ENCODE measurements at places on chromosomes 5 and 9. TPM values are rescaled to one million over a fixed set of nuclear protein-coding genes. Genes with fewer than 3 reads are reported as not detected.
A peak's percentile ranks its signal among the peaks of the same experiment; 100 is the strongest.

- H3K4me3 ChIP-seq = no peak overlapping the region
- H3K36me3 ChIP-seq = no peaks in the 10 kb centered on the region
- DNase-seq = no peak
Measured at GRCh38 chr5:50717651-50718050, 51.2 kb downstream of the PARP8 start.

The HARS2 gene
- total RNA-seq = 20.2 TPM

DNA sequence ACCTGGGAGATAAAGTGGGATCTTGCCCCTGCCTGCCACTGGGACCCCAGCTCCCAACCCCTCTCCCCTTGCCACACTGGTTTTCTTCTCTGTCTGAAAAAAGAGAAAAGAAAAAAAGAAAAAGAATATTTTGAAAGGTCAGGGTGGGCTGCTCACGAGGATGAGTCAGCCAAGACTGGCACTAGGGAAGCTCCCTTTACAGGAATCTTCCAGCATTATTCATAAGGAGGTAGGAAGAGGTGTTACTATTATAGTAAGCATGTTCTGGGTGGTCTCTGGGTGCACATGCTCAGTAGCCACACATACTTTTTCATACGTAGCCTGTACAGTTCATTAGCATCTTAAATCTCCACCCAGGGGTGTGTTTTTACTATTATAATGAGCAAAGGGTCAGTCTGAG lies 46.8 kb upstream of the HAND1 start:
- no peaks in the 10 kb centered on the region for H3K4me1 ChIP-seq
- no peaks in the 10 kb centered on the region for H3K36me3 ChIP-seq
- no peak for DNase-seq
- H3K4me3 ChIP-seq = no peak overlapping the region

The ASTN2 gene
- total RNA-seq = 10.1 TPM

DNA sequence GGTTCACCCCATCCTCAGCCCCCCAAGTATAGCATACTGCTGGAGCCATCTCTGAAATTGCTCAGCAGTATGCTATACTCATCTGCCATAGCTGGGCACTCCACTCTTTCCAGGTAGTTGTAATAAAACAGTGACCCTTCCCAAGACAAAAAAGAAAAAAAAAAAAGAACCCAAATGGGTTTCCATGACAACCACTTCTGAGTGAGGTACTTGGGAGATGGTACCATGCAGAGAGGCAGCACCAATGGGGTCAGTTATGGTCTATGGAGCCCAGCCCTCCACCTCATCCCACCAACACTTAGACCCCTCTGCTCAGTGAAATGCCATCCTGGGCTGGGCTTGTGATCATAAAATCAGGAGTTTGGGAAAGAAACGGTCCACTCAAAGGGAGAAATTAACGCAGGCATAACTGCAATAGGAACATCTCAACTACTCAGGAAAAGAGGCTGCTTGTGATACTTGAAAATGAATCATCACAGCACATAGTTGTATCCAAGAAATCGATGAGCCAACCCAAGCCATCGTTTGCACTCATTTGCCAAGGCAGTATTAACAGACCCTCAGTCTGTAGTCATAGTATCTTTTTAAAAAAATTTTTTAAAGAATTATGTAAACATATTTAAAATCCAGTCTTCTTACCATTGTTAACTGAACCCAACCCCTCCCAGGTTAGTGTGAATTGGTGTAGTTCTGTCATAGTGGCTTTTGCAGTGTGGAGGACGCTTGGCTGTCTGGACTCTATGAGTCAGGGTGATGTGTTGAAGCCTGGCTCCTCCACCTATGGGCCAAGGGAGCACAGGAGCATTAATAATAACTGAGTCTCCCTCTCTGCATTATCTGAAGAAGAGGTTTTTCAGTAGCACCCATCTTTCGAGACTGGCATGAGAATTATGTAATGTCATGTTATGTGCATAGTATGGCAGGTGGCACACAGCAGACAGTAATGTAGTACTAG lies 402.7 kb downstream of the SPOCK1 start:
- no peaks in the 10 kb centered on the region for H3K27me3 ChIP-seq
- H3K4me3 ChIP-seq = no peak overlapping the region
- no peaks in the 10 kb centered on the region for H3K36me3 ChIP-seq
- no peak overlapping the region for H3K27ac ChIP-seq
- DNase-seq = no peak

The ADAMTS12 gene
- 6.2 TPM for total RNA-seq

GRCh38 chr5:150489360-150490295 lies 18.3 kb upstream of the NDST1 start:
- peak; percentile 58 for DNase-seq
- no peak overlapping the region for H3K27ac ChIP-seq
- H3K36me3 ChIP-seq = peaks cover 2% of the 10 kb centered on the region
- H3K4me3 ChIP-seq = peak overlapping the region; percentile 60
- H3K4me1 ChIP-seq = peaks cover 19% of the 10 kb centered on the region

The FAM78A gene
- total RNA-seq = 2.1 TPM

DNA sequence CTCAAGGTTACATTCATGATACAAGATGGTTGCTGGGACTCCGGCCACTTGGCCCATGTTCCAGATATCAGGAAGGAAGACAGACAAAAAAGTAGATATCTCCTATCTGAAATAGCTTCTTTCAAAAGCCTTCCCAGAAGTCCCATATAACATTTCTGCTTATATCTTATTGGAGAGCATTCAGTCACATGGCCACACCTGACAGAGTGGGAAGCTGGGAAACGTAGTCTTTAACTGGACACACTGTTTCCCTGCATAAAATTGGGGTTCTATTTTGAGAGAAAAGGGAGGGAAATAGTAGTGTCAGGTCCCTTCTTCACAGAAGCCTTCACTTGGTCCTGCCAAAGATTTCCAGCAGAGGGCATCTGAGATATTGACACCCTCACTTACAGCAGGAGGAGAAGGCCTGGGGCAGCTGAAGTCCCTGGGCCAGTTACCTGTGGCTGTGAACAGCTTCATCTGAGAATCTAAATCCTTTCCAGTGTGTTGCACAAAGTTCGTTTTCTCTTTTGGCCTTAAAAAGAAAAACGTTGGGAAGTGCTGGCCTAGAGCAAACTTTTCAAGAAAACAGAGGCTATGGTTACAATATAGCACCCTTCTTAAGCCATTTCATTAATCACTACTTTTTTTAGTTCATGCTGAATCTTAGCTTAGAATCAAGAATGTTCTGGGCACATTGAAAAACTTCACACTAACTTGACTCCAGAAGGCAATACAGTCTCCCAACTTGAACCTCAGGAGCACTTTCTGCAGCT lies 33.5 kb downstream of the SPEF2 start:
- H3K4me3 ChIP-seq = no peak overlapping the region
- H3K4me1 ChIP-seq = no peaks in the 10 kb centered on the region
- H3K27me3 ChIP-seq = no peaks in the 10 kb centered on the region
- H3K27ac ChIP-seq = no peak overlapping the region

GRCh38 chr9:136181784-136182419 lies 23.0 kb downstream of the LHX3 start:
- H3K36me3 ChIP-seq = no peaks in the 10 kb centered on the region
- H3K27ac ChIP-seq = no peak overlapping the region
- no peaks in the 10 kb centered on the region for H3K4me1 ChIP-seq
- H3K4me3 ChIP-seq = no peak overlapping the region
- no peaks in the 10 kb centered on the region for H3K27me3 ChIP-seq

The RASEF gene
- 1.9 TPM for total RNA-seq

DNA sequence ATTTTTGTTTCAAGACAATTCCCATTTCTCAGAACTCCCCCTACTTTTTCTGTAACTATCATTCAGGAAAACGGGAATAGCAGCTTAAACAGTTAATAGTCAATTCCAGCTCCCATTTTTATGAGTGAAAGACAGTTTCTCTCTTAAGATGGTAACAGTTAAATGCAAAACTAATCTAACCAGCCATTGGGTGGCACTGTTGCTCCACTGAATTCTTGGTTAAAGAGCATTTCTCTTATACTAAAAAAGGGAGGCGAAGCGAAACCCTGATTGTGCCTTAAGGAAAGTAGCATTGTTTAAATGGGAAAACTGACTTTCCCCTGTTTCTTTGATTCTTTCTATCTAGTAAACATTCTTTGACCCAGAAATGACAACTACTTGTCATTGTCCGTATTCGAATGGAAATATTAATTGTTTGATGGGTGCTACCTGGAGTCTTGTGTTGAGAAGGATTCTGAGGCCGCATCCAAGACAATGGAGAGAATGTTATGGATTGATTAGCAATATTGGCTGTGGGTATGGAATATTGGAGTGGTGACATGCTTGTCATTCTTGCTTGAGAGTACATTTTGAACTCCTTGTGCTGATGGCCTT lies 507.8 kb downstream of the MAT2B start:
- no peak overlapping the region for H3K4me3 ChIP-seq
- H3K27ac ChIP-seq = no peak overlapping the region
- no peaks in the 10 kb centered on the region for H3K27me3 ChIP-seq
- no peaks in the 10 kb centered on the region for H3K4me1 ChIP-seq

GRCh38 chr9:100554935-100555401 lies 22.9 kb upstream of the CAVIN4 start:
- no peaks in the 10 kb centered on the region for H3K4me1 ChIP-seq
- no peak overlapping the region for H3K4me3 ChIP-seq
- H3K36me3 ChIP-seq = peaks cover 38% of the 10 kb centered on the region

The IL6ST gene
- total RNA-seq = 10.3 TPM

The RFX3 gene
- total RNA-seq = 9.9 TPM

The FOXD4L3 gene
- not detected for total RNA-seq

GRCh38 chr9:96674906-96675538 lies 19.9 kb upstream of the PRXL2C start:
- no peaks in the 10 kb centered on the region for H3K27me3 ChIP-seq
- no peak overlapping the region for H3K27ac ChIP-seq
- H3K36me3 ChIP-seq = peaks cover 2% of the 10 kb centered on the region
- no peak overlapping the region for H3K4me3 ChIP-seq
- DNase-seq = no peak
- H3K4me1 ChIP-seq = no peaks in the 10 kb centered on the region

DNA sequence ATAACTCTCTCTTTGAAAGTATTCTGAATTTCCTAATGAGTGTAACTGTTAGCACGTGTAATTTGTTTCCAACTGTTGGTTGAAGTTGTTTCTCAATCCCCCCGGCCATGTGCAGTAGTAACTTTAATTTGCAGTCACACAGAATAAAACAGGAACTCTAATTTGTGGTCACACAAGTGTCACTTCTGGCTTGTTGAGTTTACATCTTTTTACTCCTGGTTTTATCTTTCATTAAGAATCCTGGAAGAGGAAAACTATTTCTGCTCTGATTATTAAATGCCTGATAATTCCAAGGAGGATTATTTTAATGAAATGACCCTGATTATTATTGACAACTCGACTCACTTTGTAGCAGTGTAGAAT lies 1.2 kb downstream of the SCAMP1 start:
- no peaks in the 10 kb centered on the region for H3K36me3 ChIP-seq
- peak overlapping the region; percentile 93 for H3K4me3 ChIP-seq
- H3K27ac ChIP-seq = no peak overlapping the region

- no peaks in the 10 kb centered on the region for H3K36me3 ChIP-seq
- no peaks in the 10 kb centered on the region for H3K27me3 ChIP-seq
- peak; percentile 12 for DNase-seq
Measured at GRCh38 chr5:138989720-138990119, 114.6 kb upstream of the LRRTM2 start.

DNA sequence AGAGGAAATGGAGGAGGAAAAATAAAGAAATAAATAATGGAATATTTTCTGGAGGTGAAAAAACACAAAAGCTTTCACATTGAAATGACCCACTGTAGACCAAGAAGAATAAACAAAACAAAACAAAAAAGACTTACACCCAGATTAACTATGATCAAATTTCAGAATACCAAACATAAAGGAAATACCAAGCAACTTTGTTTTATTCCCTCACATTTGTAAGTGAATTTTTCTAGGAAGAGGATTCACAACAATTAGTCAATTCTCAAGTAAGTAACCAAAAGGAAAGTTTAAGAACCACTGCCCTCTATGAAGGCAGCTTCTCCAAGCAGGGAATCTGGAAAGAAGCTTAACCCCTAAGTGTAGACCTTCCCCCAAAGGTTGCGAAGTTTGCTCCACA lies 29.6 kb upstream of the B4GALT1 start:
- no peak for DNase-seq
- no peaks in the 10 kb centered on the region for H3K36me3 ChIP-seq
- H3K27ac ChIP-seq = no peak overlapping the region
- no peak overlapping the region for H3K4me3 ChIP-seq
- no peaks in the 10 kb centered on the region for H3K4me1 ChIP-seq

The HCN1 gene
- 2.9 TPM for total RNA-seq

DNA sequence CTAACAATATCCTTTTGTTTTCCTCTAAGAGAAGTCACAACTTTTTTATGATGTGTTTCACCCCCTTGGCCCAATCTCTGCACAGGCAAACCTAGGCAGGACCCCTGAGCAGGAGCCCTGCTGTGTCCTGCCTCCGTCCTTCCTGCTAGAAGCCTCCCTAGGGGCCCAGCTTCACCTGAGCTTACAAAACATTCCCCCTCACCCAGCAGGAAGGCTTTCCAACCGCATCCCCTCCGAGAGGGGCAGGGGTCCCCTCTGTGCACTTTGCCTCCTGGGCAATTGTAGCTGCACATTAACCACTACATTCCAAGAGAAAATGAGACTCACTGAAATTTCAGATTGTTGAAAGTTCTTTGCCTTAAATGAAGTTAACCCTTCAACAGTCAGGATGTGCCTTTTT lies 176.2 kb downstream of the IRX2 start:
- H3K4me1 ChIP-seq = no peaks in the 10 kb centered on the region
- H3K36me3 ChIP-seq = no peaks in the 10 kb centered on the region
- DNase-seq = no peak
- H3K4me3 ChIP-seq = no peak overlapping the region
- H3K27me3 ChIP-seq = no peaks in the 10 kb centered on the region

DNA sequence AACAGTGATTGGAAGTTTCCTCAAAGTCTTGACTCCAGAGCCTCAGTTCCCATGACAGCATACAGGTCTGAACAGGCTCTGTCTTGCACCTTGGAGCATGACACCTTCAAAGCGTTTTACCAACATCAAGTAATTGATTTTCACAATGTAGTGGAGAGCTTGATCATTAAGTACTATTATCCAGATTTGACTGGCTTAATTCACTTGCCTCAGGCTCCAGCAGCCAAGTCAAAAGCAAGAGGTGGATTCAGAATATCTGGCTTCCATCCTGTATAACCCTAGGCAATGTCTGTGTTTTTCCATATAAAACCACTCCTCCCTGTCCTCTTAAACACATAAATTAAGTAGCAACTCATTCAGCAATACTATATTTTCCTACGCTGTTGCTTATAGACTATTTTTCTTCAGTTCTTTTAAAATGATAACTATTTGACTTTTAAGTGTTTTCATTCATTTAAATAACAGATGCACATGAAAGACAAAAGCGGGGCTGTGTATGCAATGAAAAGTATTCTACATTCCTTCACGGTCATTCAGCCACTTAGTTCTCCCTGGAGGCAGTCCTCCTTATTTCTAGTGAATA lies 150.8 kb upstream of the RANBP3L start:
- H3K4me3 ChIP-seq = no peak overlapping the region
- no peak overlapping the region for H3K27ac ChIP-seq
- H3K4me1 ChIP-seq = peaks cover 3% of the 10 kb centered on the region
- no peak for DNase-seq
- no peaks in the 10 kb centered on the region for H3K36me3 ChIP-seq
